Sigmoid colon (tissue), 7 donors: ENCODE measurements at places on chromosomes 2 and 18.

- no peak for DNase-seq
Observed at GRCh38 chr2:203782262-203782976, 76.0 kb downstream of the CD28 start.

GRCh38 chr18:75066021-75066880 lies 142.7 kb downstream of the PTGR3 start:
- DNase-seq = no peak

GRCh38 chr2:168343586-168343985 lies 96.2 kb upstream of the STK39 start:
- DNase-seq = no peak

DNA sequence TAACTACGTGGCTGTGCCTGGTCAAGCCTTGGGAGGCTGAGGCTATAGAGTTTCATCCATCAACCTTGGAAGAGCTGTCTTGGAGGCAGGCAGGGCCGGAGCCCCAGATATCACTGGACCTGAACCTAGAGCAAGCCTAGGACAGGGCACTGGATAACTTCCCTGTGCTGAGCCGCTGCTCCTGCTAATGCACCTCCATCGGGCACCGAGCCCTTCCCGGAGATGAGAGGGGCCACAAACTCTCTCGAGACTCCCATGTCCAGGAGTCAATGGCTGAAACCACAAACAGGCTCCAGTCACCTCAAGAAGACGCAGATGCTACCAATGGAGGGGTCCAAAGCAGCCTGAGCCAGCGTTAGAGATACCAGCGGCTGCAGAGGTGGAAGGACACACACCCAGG lies 866.0 kb downstream of the LRP1B start:
- no peak for DNase-seq

- no peak for DNase-seq
Observed at GRCh38 chr18:55900380-55900779, 312.4 kb upstream of the TCF4 start.

GRCh38 chr2:468648-469336 lies 180.9 kb upstream of the ALKAL2 start:
- DNase-seq = no peak

DNA sequence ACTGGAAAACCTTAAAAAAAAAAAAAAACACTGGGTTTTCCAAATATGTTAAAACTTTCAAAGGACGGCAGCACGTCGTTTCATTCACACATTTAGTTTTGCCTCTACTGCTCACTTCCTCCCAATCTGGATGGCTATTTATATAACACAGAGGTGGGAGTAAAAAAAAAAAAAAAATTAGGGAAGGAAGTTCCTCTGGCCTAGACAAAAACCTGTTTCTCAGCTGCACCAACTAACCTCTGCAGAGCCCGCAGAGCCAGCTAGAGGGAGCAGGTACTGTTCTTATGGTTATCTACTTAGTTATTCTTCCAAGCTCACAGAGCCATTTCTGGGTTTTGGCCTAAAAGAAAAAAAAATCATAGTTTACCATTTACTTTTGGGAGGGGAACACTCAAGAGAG lies 28.1 kb downstream of the SLC1A4 start:
- peak; percentile 59 for DNase-seq

GRCh38 chr18:42183746-42184145 lies 228.7 kb downstream of the PIK3C3 start:
- no peak for DNase-seq

DNA sequence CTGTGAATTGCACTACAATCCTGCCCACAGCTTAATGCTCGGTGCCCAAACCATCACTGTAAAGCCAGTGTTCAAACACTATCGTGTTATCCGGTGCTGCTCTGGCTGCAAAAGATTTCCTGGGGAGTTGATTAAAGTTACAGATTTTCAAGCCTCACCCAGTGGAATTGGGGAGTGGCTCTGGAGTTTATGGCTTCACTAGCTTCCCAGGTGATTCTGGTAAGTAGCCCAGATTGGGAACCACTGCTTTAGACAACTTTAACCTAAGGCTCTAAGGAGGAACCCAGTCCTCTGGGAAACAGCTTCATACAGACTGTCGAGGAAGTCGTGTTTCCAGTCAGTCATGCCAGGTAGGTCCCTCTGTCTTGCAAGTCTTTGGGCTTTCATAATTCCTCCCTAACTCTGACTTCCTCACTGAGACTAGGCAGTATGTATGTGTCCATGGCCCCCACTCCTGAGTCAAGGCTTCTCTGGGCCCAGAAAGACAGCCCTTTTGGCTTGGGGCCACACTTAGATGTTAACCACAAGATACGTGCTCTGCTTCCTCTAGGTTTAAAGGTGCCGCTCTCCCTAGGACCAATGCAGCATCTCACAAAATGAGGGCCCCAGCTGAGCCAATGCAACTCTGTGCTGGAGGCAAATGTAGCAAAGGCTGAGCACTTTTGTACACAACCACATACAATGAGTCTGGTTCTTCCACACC lies 299.7 kb downstream of the PRKCE start:
- DNase-seq = no peak

DNA sequence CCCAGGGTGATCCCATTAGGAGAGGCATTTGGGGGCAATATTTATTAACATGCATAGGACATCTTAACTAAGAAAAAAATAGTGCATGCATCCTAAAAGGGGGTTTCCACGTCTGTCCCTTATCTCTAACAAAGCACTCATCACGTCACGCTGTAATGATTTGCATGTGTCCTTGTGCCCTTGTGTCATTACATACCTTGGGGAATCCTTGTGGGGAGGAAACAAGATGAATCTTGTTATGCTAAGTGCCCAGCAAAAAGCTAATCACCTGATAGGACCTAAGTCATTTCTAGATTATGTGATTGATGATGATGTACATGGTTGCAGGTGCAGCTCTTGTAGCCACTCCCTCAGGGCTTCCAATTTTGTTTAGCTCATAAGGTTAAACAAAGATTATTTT lies 250.9 kb downstream of the FBXO15 start:
- no peak for DNase-seq

GRCh38 chr2:200288670-200289429 lies 17.6 kb upstream of the SPATS2L start:
- DNase-seq = no peak

DNA sequence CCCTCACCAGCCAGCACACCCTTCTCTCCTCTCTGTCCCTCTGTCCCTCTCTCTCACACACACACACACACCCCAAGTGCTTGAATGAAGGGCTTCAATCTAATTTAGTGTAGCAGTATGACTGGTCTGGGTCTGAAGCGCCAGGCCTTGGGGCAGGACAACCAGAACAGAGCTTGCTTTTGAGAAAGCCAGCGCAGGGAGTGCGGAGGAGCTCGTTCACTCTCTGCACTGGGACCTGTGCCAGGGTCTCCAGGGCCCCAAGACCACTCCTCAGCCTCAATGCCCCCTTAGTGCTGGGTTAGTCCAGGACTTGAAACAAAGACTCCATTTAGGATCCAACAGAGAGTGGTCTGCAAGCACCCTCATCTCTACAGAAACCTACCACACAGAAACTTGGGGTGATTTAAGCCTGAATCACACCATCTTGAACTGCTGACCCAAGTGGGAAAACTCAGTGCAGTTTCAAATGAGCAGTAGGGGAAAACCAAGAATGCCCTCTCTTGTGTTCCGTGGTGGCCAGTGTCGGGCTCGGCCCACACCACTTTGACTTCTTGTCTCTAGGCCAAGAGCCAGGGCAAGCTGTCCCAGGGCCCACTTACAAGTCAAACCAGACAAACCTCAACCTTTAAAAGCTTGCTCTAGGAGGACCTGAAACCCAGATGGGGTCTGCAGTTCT lies 66.6 kb upstream of the WIPF1 start:
- DNase-seq = peak; percentile 71

DNA sequence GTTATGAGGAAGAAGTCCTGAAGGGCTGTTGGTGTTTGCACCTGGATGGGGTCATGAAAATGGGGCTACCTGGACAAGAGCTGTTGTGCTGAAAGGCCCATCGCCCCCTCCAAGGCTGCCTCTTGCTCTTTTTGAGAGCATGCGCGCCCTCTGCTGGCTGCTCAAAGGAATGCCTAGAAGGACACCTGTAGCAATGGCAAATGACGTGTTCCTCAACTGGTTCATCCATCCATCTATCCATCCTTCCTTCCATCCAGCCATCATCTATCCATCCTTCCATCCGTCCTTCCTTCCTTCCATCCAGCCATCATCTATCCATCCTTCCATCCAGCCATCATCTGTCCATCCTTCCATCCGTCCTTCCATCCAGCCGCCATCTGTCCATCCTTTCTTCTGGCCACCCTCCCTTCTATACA lies 17.2 kb upstream of the RPL31 start:
- DNase-seq = peak; percentile 86

- no peak for DNase-seq
Observed at GRCh38 chr2:216608525-216608924, 24.7 kb upstream of the IGFBP2 start.

DNA sequence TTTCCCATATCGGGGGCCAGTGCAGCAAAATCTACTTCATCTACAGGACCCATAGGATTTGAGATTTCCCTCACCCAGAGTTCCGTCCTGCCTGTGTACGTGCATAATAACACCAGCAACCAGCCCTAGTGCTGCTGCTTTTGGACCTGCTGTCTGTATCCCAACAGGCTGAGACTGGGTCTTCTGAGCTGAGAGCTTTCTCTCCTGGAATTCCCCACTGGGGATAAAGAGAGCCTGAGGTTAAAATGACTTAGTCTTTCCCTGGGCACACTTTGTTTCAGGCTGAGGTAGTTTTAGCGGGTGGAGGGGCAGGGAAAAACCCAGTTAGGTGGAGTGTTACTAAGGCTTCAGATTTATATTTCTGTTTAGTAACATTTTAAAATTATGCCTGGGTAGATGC lies 62.5 kb downstream of the SERTAD2 start:
- no peak for DNase-seq

- DNase-seq = no peak
Observed at GRCh38 chr2:234291765-234292204, 205.1 kb downstream of the ARL4C start.

DNA sequence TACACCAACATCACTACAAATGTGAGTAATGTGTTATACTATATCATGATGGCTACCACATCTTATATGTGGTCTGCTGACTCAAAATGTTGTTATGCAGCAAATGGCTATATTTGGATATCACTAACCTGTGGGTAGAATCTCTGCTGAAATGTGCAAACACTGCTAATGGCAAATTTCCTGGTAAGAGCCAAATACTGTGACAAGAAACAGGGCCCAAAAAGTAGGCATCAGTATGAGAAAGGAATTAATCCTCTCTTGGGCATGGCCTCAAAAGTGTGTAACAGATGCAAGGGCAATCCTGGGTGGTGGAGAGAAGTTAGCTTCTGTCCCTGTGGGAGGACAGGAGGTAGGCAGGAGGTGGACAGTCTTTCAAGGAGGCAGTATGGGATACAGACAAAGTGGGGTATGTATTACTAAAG lies 13.3 kb downstream of the ATF2 start:
- no peak for DNase-seq

DNA sequence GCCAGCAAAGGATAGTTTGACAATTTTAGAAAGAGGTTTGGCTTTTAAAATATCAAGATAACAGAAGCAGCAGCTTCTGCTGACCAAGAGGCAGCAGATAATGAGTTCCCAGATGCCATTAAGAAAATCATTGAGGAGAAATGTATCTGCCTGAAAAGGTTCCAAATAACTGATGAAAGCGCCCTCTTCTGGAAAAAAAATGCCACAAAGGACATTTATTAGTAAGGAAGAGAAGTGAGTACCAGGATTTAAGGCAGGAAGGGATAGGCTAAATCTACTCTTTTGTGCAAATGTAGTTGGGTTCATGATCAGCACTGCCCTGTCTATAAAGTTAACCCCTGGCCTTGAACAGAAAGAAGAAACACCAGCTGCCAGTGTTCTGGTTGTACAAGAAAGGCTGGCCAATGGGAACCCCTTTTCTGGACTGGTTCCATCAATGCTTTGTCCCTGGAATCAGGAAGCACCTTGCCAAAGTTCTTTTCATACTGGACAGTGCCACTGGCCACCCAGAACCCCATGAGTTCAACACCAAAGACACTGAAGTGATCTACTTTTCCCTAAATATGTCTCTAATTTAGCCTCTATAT lies 40.6 kb downstream of the DHX57 start:
- DNase-seq = no peak

DNA sequence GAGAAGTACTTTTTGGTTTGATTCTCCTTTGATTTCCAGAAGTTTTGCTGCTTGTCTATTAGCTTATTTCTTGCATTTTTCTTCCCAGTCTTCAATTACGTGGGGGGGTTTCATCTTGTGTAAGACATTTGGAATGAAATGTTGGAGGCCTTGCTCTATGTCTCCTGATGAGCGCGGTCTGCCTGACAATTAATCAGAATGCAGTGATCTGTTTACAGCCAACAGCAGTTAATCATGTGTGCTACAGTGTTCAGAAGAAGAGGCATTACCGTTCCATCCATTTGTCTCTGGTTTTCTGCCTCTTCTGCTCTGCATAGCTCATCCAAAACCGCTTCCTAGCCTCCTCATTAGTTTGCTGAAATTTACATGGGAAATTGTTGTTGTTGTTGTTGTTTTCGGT lies 134.4 kb upstream of the ST6GAL2 start:
- no peak for DNase-seq

DNA sequence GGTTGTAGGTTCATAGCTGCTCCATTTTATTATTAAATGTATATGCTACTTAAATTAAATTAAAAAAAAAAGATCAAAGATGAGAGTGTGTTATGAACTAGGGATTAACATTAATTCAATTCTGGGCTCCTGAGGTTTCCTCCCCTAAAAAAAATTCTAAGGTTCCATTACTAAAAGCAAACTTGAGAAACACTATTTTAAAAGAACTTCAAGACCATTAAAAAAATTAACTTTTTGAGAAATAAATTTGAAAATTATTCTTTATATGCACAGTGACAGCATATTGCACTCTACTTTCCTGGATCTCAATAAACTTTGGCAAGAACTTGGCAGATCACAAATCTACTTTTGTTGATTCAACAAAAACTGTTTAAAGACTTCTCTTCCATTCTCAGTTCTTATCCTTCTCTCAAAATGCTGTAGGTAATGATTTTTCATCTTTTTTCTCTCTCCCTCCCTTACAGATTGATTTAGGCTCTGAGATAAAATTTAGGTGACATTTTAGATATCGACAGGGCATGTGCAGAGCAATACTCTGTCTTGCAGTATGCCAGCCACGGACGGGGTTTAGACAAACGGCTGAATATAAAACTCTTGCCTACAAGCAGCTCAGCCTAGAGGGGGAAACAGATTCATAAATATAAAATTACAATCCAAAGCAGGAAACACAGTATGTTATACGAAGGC lies 592 bp upstream of the MARS2 start:
- DNase-seq = no peak
